ENCODE measurements at places on chromosomes 1 and 21. TPM values are rescaled to one million over a fixed set of nuclear protein-coding genes. Genes with fewer than 3 reads are reported as not detected.

Gene SPATA45
- 0.20 TPM for polyA plus RNA-seq

Gene KIAA1614
- 5.8 TPM for polyA plus RNA-seq

Gene RSPH1
- 16.0 TPM for polyA plus RNA-seq

Gene MAP10
- polyA plus RNA-seq: 5.8 TPM

Gene GBP1
- polyA plus RNA-seq: 18.5 TPM

Gene LCE1B
- polyA plus RNA-seq: not detected

Gene KIF21B
- polyA plus RNA-seq: 2.1 TPM

Gene FCRL5
- 0.09 TPM for polyA plus RNA-seq

Gene NHLH1
- polyA plus RNA-seq: 0.09 TPM

Gene HSD3B2
- 2.4 TPM for polyA plus RNA-seq

Gene SYT14
- 0.45 TPM for polyA plus RNA-seq

Gene S100A12
- 2.6 TPM for polyA plus RNA-seq

Gene GBP5
- polyA plus RNA-seq: 0.39 TPM

Gene FCRL2
- polyA plus RNA-seq: 0.11 TPM

Gene KLHL17
- 7.7 TPM for polyA plus RNA-seq

Gene C1orf216
- polyA plus RNA-seq: 11.7 TPM

Gene MEF2D
- polyA plus RNA-seq: 25.8 TPM

Gene OR2AK2
- not detected for polyA plus RNA-seq

Gene ATP1A1
- 855 TPM for polyA plus RNA-seq

Gene EPHB2
- 11.8 TPM for polyA plus RNA-seq

Gene NES
- polyA plus RNA-seq: 123 TPM

Gene SPRR2F
- not detected for polyA plus RNA-seq

Gene LHX8
- not detected for polyA plus RNA-seq

Gene KCNH1
- 0.31 TPM for polyA plus RNA-seq

Gene MROH9
- not detected for polyA plus RNA-seq

Gene NPR1
- polyA plus RNA-seq: 74.4 TPM

Gene ANGPTL1
- 5.0 TPM for polyA plus RNA-seq

Gene HSF2BP
- 2.3 TPM for polyA plus RNA-seq

Gene SH3BGR
- polyA plus RNA-seq: 3.5 TPM

Gene SPATA46
- polyA plus RNA-seq: 0.45 TPM

Gene KCNJ15
- polyA plus RNA-seq: 261 TPM

Gene LDLRAD1
- polyA plus RNA-seq: not detected

Gene ALX3
- not detected for polyA plus RNA-seq

Gene DMRTA2
- polyA plus RNA-seq: not detected

Gene ASCL5
- 0.15 TPM for polyA plus RNA-seq

Gene ERO1B
- 10.7 TPM for polyA plus RNA-seq

Gene EFNA1
- polyA plus RNA-seq: 60.4 TPM

Gene MAN1A2
- 44.2 TPM for polyA plus RNA-seq

Gene ETNK2
- 23.5 TPM for polyA plus RNA-seq

Gene BEND5
- 31.4 TPM for polyA plus RNA-seq

Gene SMG5
- polyA plus RNA-seq: 67.6 TPM

Gene WNT4
- 4.0 TPM for polyA plus RNA-seq

Gene AADACL3
- not detected for polyA plus RNA-seq

Gene KCNAB2
- 2.8 TPM for polyA plus RNA-seq

Gene FCRL6
- polyA plus RNA-seq: 0.20 TPM

Gene OR10Z1
- polyA plus RNA-seq: 0.01 TPM

Gene OR2T35
- polyA plus RNA-seq: not detected

Gene OVAAL
- not detected for polyA plus RNA-seq

Gene TMPRSS2
- 29.0 TPM for polyA plus RNA-seq

Gene KRTAP21-2
- polyA plus RNA-seq: not detected

Gene PGBD5
- 8.1 TPM for polyA plus RNA-seq

Gene CFAP45
- 3.0 TPM for polyA plus RNA-seq

Gene EFNA3
- 7.2 TPM for polyA plus RNA-seq
